Stimulated activated naive CD4-positive, alpha-beta T cell (primary cell): ENCODE measurements at places on chromosomes 3 and 15.

GRCh38 chr3:127419182-127419581 lies 131.3 kb upstream of the PRR20G start:
- DNase-seq, result no peak

DNA sequence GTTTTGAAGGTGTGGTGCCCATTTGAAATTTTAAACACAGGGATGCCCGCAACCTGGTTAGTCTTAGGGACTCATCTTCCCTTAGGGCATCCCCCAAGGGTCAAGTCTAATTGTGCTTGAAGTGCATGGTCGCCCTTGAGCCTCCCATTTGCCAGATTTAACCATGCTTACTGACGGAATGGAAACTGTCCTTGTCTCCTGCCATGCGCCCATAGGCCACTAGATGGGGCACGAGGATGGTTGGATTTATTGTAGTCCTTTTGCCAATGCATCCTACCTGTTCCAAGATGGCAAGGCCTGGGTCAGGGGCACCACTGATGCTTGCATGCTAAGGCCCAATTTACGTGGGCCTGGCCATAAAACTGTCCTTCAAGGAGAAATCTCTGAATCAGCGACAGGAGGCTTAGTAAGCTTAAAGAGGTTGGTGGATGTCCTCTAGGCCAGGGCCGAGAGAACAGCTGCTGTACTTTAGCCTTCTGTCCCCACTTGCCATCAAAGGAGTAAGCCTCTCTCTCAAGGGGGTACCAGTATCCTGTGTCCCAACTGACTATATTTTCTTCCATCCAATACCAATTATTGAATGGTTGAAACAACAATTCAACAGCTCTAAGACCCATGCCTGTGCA lies 355.4 kb downstream of the OTOL1 start:
- DNase-seq, result no peak

GRCh38 chr3:177646749-177647148 lies 449.5 kb upstream of the TBL1XR1 start:
- DNase-seq, result peak; percentile 12

DNA sequence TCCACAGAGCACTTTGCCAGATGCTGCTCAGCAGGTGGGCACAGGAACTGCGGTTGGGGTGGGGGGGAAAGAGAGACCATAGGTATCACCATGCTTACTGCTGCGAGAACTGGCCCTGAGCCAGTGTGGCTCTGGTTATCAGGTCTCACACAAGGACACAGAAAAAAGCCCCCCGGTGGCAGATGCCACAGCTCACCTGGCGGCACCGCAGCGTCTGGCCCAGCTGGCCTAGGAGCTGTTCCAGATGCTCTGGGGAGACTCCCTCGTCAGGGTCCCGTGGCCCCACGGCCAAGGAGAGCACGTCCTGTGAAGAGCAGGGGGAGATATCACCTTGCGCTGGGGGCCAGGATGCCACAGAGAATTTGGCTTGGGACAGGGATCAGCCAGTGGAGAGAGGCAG lies 10.8 kb downstream of the CDAN1 start:
- no peak for DNase-seq

- no peak for DNase-seq
Observed at GRCh38 chr3:42117175-42118008, 26.2 kb downstream of the TRAK1 start.

DNA sequence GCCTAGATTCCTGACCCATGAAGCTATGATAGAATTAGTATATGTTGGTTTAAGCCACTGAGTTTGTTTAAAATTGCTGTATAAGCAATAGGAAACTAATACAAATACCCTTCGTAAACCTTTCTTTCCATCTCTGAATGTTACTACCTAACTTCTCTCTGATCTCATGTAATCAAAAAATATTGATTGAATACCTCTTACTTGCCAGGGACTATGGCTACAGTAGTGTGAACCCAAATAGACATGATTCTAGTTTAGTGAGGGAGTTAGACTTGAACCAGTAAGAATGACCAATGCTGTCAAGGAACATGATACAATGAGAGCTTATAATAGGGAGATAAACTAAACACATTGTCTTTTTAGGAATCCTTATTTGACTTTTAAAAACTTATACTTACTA lies 19.4 kb downstream of the STT3B start:
- no peak for DNase-seq

DNA sequence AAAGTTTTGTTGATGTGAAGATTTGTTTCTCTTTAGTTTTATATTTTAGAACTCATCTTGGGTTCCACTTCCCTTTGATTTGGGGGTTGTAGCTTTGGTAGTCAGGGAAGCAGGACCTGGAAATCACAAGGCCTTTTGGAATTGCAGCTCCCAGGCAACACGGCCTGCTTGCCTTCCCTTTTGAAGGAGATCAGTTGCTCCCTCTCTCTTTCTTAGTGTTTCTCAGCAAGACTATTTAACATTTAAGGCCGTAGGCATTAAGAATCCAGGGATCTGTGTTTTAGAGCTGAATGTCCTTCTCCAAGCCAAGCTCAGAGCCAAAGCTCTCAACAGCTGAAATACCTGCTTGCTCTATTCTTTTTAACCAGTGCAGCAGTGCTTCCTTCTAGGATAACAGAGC lies 310.3 kb downstream of the PTPRG start:
- DNase-seq, result no peak

DNA sequence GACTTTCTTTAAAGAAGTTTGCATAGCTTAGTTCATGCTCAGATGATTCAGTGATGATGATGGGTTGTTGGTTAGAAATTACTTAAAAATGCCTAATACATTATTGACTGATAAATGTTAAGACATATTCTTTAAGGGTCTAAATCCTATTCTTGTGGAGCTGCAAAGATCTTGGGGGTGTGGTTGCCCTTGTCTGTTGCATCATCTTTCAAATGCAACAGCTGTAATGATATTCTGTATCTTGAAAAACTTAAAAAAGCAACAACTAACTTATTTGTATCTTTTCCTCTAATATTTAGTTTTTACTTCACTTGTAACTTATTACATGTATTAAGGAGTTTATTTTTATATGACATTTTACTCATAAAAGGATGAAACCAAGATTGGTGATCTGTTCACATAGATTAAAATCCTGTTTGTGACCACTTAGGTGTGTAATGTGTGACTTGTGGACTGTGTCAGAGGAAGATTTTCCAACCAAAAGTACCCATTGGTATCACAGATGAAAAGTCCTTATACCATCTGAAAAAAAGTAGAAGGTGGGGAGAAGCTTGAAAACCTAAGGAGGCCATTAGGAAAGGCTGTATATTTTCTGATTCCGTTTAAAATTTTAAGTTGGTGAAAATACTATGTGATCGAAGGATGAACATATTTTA lies 142.8 kb downstream of the IGF1R start:
- no peak for DNase-seq

DNA sequence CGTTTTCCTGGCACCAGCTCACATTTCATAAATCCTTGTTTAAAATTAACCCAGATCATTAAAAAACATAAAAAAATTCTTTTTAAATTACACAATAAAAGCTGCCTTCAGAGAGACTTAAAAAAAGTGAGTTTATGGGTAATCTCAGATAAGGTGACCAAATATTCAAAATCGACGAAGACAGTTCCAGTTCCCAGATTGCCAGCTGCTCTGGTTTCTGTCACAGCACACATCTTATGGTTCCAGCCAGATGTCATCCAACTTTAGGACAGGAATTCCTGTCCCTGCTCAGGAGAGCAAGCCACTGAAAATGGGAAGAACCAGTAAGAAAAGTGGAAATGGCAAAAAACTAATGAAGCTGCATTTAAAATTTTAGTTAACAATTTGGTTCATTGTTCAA lies 15.8 kb upstream of the ZNF770 start:
- no peak for DNase-seq

DNA sequence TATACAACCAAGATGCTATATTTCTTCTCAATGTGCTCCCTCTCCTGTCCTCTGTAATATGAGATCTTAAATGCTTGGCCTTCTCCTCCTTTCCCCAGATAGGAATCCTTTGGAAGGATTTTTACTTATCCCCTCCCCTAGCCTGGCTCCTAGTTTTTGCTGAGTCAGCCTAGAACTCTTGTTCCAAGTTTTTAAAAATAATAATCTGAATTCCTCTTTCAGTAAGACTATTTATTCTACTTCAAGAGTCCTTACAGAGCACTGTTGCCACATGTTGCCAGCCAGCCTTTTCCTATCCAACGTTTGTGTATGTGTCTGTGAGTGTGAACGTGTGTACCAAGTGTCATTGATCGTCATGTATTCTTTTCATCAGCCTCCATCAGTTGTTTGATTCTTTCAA lies 11.0 kb upstream of the KCNMB2 start:
- DNase-seq, result no peak

DNA sequence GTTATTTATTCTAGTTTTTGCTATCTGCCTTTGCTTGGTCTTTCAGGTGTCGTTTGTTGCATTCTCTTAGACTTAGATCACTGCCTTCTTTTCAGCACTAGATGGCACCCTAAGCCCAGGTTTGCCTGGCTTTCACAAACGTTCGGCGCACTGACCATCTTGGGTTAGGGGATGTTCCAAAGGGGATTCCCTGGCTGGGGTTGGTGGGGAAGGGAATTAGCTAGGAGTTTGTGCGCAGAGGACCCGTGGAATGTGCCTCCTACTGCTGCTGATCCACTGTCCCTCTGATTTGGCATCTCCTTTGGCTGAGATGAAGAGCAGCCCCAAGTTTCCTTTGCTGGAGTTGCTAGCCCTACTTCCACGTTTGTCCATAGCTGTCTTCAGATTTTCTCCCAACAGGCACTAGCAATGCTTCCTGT lies 33.9 kb downstream of the PFN2 start:
- DNase-seq, result peak; percentile 5

DNA sequence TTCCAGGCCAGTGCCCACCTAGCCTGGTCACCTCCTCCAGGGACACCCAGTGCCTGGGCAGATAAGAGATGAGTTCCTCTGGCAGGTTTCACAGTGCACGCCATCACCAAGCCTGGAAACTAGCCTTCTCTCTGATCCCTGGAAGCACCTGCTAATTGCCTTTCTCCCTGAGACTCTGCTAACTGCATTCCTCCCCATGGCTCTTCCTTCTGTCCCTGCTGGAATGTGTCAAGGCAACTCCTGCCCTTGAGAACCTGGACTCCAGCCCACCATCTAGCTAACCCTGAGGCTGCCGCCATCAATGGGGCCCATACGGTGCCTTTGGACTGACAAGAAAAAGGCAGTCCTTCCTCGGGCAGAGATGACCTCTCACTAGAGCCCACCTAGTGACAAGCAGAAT lies 18.5 kb downstream of the VIPR1 start:
- DNase-seq, result no peak

GRCh38 chr3:84820126-84820525 lies 138.7 kb upstream of the CADM2 start:
- DNase-seq, result no peak

DNA sequence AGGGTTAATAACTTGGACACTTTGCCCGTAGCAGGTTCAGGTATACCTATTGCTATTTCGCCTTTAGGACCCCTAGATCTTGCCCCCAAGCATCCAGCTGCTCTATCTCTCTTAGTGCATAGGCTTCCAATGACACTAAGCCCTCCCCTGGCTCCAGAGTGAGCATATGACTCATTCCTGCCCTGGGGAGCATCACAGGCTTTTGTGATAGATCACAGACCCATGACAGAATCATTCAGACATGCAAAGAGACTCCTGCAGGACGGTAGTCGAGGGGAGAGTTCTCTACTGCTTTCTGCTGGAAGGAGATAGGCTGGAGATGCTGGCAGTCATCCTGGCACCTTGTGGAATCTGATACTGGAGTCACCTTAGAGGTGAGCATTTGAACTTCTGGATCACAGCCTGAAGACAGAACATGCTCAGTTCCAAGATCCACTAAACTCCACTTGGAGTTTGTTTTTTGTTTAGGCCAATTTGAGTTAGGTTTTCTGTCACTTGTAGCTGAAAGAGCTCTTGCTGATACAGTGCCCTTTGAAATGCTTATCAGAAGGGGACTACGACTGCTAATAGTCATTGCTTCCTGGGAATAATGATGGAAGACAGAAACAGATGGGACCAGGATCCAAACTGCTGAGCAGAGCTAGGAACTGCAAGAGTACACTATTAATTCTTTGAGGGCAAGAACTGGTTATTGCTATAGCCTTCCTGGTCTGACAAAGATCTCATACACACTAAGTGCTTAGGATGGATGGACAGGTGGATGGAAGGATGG lies 11.0 kb downstream of the LYSMD2 start:
- no peak for DNase-seq

DNA sequence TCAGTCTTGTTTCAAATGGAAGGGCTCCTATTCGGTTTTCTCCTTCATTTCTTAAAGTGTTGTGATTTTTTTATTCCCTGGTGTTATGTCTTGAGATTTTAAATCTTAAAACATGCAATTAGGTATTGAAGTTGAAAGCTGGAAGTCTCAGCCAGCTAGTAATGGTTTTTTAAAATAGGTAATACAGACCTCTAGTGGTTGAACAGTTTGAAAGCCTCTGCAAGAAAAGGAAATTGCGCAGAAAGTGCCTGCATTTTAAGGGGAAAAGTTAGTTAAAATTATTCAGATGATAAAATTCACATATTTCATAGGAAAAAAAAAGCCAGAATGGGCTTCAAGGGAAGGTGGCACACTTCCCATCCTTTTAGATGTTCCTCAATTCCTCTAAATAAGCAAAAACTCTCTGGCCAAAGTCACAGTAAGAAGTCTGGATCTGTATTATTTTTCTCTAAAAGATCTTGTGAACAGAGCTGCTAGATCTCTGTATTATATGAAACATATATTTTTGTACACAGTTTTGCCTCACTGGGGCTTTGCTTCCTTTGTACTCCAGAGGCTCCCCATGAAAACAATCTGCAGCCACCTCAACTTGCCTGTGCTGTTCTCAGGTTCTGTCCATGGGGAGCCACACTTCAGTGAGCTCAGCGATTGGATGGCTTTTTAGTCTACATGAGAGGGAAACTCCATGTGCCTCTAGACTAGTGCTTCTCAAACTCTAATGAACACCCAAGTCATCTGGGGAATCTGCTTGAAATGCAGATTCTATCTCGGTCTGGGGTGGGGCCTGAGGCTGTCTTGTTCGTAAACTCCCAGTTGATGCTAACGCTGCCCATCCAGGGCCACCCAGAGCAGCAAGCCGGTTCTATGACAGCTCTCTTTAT lies 21.5 kb downstream of the AGTR1 start:
- DNase-seq, result no peak

DNA sequence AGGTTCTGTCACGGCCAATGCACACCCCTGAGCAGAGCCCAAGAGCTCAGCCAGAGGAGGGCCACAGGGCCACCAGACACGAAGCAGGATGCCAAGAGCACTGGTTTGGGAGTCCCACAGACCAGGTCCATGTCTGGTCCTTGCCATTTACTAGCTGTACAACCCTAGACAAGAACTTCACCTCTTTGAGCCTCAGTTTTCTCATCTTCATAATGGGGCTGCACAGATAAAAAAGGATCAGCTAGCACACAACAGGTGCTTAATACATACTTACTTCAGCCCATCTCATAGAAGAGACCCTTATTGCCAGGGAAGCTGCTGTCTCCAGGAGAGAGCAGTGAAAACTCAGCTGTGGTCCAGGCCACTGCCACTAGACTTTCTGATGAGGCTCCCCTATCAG lies 152.0 kb downstream of the NUP210 start:
- DNase-seq, result no peak

DNA sequence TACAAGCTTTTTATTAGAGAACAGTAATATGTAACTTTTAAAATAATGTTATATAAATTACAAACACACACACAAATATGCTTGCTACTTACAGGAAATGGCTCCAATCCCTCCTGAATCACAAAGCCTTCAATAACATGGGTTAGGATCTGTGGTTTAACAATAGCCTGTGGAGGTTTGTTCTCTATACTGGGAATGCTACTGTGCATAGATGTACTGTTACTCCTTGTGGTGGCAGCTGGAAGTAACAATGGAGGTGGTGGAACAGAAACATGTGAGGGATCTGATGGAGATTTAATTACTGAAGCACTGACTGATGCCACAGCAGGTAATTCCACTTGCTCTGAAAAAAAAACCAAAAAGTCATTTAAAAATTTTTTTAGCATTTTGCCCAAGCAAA lies 64.4 kb downstream of the PHC3 start:
- no peak for DNase-seq

GRCh38 chr3:177579419-177579818 lies 382.1 kb upstream of the TBL1XR1 start:
- DNase-seq, result no peak
